ENCODE measurements at places on chromosomes 13 and 19.

DNA sequence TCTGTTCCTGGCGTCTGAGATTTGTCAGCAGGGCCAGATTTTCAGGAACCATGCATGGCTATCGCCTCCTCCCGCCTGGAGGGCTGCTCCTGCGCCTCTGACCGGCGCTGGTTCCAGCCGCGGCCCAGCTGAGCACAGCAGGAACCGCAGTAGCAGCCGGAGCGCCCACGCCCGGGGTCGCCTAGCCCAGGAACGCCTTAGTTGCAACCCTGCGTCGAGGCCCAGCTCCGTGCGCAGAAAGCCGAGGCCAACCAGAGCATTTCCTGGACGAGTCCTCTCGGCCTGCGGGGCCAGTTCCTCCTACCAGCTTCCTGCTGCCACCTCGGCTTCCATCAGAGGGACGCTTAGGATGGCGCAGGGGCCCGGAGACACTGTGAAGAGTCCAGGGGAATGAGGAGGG, 74.9 kb downstream of the ZNF492 start:
- DNase-seq, result no peak

GRCh38 chr13:49635599-49636433, 7.5 kb downstream of the ARL11 start:
- peak; percentile 26 for DNase-seq

DNA sequence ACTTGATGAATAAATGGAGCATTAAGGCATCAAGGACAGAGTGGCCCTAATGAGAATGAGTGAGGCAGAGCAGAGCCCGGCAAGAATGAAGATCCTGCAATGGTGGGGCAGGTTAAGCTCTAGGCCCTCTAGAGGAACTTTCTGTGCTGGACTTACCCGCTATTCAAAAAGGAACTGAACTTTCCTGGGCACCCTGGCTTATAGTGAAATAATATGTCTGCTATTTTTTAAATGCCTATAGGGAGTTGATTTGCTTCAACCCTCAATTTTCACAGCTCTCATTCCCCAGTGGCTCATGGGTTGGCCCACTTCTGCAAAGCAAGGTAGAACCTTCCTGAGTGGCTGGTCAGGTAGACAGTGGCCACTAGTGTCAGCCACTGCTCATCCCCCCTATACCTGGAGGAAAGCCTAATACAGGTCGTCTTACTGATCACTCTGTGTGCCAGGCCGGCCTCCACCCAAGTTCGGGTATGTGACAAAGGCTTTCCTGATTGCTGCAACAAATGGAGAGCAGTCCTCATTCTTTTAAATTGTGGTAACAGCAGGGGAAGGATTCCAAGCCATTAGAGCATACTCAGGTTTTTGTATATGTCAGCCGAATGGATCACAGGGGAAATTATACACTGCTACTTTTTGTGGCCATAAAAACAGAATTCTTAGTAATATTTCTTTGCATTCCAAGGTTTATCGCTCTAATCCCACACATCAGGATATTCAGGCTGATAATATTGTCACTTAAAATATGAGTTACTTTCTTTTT, 103.0 kb downstream of the KL start:
- no peak for DNase-seq

DNA sequence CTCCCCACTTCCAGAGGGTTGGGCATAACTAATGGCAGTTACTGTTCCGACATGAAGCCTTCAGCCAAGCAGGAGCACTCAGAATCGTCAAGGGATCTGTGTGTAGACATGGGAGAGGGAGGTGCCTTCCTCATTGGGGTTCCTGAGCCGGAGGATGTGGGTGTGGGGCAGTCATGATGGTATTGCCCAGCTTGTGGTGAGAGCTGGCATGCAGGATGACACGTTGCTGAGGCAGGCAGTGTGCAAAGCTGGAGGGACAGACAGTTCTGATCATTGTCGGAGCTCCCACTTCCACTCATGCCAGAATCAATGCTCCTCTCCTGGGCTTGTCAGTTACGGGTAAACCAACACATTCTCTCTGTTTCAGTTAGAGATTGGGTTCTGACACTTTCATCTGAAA, 83.9 kb upstream of the TSC22D1 start:
- DNase-seq, result no peak

DNA sequence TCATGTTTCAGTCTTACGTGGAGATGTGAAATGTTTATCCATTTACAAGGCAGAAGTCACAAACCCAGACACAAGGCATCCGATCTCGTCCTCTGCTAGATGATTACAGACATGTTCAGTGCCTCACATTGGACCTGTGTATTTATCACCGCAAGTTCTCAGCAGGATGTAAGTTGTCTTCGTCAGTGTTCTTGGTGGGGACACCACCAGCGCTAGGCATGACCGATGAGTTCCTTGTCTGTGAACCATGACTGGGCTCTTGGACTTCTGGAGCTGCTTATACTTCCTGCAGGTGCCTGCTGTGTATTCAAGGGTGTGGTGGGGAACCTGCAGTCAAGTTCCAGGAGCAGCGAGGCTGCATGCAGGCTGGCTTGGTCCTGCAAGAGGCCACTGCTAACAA, 105.4 kb downstream of the URI1 start:
- DNase-seq, result no peak

GRCh38 chr13:96068729-96069128, 15.5 kb upstream of the UGGT2 start:
- DNase-seq, result no peak

GRCh38 chr13:21823416-21823815, 152.5 kb downstream of the FGF9 start:
- no peak for DNase-seq

DNA sequence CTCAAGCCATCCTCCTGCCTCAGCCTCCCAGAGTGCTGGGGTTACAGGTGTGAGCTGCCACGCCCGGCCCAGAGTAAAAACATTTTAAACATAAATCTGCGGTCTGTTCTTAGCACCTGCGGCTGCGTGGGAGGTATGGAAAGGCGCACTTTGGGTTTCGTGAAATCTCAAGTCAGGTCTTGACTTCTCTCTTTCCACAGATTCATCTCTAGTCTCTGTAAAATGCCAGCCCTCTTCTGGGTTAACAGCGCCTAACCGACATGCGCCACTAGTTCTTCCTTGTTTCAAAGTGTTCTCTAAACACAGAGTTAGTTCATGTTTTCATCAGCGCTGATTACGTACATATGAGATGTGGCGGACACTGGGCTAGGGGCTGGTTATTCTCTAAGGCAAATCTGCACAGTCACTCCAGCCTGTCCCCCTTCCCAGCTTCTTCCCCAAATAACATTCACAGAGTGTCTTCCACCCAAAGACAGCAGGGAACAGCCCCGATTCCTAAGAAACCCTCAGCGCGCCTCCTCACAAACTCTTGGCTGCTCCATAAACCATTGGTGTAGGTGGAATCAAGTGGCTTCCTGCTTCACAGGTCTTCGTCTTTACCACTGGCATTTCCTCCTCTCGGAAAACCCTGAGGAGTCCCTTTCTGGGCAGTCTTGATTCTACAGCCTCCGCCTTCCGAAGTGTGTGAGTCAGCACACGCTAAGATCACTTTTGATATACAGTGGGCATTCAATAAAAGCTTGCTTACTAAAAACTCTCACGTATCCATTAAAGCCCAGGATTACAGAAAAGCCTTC, 1.4 kb downstream of the PARP4 start:
- DNase-seq, result no peak

DNA sequence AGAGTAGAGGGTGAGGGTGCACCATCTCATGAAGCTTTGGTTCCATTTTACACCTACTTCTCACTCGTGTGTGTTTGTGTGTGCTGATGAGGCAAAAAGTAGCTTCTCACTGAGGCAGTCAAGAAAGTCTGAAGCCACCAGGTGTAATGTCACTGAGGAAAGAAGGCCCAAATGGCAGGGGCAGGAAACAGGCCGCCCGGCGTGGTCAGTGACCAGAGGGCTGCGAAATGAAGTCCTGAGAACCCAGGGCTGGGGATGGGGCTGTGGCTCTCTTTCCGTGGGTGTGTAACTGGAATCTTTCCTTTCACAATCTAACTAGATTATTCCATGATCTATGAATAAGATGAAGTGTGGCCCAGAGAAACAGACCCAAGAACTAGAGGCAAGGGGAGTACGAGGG, 25.5 kb upstream of the TFDP1 start:
- DNase-seq, result no peak

GRCh38 chr19:8108560-8109445, 40.6 kb downstream of the FBN3 start:
- DNase-seq, result no peak

- no peak for DNase-seq
Measured at GRCh38 chr13:109381546-109382180, 404.7 kb downstream of the IRS2 start.

GRCh38 chr13:90839061-90839460, 508.4 kb upstream of the MIR17HG start:
- DNase-seq, result no peak

GRCh38 chr13:51500687-51501086, 47.9 kb upstream of the INTS6 start:
- DNase-seq, result no peak

GRCh38 chr19:1296575-1297271, 11.1 kb downstream of the EFNA2 start:
- DNase-seq, result no peak

- no peak for DNase-seq
Measured at GRCh38 chr13:36804588-36804987, 14.4 kb upstream of the RFXAP start.

- peak; percentile 58 for DNase-seq
Measured at GRCh38 chr19:39843919-39844793, 2.0 kb downstream of the FBL start.

DNA sequence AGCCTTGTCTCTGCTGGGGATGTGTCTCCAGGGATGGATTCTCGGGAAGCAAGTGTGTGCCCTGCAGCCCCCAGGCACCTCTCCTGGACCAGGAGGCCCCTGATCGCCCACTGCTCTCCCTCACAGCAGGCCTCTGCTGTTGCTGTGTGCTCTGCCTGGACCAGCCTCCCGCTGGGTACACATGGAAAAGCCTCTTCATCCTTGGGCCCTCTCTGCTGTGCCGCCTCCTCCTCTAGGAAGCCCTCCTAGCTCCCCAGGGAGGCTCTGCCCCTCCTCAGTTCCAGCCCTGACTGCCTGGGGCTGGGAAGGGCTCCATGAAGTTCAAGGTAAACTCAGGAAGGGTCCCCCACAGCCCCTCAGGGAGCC, 12.0 kb downstream of the NDUFA11 start:
- DNase-seq, result no peak

GRCh38 chr13:113359571-113359970, 4.4 kb downstream of the GRTP1 start:
- DNase-seq, result no peak

DNA sequence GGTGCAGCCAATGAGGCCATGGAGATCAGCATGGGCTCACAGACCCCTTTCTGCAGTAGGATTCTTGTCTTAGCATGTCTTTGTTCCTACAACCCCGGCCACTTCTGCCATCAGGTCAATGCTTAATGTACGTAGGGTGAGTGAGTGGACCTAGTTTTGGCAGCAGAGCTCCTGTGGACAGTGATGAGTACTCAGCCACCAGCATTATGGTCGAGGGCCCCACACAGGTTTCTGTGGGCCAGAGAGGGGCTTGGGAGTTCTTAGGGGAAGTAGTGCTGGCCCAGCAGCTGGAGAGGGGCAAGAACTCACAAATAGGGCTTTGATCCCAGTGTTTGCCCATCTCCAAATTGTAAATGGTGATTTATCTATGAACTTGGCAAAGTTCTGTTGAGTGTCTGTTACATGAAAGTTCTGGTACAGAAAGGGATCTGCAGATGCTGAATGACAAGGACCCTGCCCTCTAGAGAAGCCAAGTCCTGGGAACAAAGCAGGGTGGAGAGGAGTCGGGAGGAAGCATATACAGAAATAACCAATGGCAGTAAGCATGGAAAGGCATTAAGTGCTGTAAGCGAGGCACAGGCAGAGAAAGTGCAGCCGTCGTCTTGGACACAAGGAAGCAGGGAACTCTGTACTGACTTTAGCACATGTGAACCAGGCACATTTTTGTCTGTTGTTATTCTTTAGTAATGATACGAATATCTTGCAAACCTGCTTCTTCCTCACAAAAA, 185.1 kb downstream of the MTUS2 start:
- DNase-seq, result no peak

- no peak for DNase-seq
Measured at GRCh38 chr19:8373867-8374813, 10.2 kb downstream of the ANGPTL4 start.

Data from NCI-H345 (cell line).